Hepatocyte (in vitro differentiated cells): ENCODE measurements at places on chromosomes 16 and 17. TPM values are rescaled to one million over a fixed set of nuclear protein-coding genes. Genes with fewer than 3 reads are reported as not detected.

Gene IRF8
- 7.2 and 8.4 TPM in 2 replicates for total RNA-seq

Gene SLC43A2
- 6.0 and 6.1 TPM in 2 replicates for total RNA-seq

Gene PITPNM3
- 1.5 and 1.6 TPM in 2 replicates for total RNA-seq

Gene RCVRN
- 0.07 TPM in 1 of 2 replicates, not detected in the other for total RNA-seq

Gene TNFRSF13B
- total RNA-seq: not detected in 2 replicates

Gene CXCL16
- 38.7 and 39.9 TPM in 2 replicates for total RNA-seq

DNA sequence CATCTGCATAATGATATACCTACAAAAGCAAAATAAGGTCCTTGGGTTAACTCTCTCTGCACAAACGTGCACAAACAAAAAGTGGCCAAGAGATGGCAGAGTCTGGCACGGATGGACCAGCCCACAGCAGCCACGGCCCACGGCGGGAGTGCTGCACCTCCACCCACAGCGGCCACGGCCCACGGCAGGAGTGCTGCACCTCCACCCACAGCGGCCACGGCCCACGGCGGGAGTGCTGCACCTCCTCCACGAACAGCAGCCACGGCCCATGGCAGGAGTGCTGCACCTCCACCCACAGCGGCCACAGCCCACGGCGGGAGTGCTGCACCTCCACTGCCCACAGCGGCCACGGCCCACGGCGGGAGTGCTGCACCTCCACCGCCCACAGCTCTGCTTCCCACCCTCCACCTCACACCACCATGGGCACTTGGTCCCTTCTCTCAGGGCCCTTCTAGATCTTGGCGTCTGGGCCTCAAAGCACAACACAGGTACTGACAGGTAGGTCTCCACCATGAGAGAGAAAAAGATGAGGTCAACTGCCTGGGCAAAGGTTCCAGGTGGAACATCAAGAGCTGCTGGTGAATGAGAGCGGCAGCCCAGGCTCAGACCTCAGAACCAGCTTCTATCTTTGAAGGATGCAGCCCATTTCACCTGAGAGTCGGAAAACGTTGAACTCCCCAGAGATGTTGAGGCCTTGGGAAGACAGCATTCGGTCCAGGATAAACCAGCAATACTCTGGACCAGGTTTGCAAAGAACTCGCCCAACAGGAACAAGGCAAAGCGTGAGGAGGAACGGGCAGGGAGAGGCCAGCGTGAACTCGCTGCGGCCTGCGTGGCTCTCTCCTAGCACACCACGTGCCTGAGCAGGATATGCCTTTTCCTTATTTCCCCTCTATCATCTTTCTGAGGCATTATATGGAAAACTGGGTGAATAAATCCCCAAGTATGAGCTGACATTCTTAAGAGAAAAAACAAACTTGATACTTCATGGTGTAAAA lies 124.5 kb downstream of the ZNF778 start:
- H3K36me3 ChIP-seq: no peaks in the 10 kb centered on the region
- H3K27me3 ChIP-seq: no peaks in the 10 kb centered on the region
- DNase-seq: no peak
- no peak overlapping the region for H3K4me3 ChIP-seq

DNA sequence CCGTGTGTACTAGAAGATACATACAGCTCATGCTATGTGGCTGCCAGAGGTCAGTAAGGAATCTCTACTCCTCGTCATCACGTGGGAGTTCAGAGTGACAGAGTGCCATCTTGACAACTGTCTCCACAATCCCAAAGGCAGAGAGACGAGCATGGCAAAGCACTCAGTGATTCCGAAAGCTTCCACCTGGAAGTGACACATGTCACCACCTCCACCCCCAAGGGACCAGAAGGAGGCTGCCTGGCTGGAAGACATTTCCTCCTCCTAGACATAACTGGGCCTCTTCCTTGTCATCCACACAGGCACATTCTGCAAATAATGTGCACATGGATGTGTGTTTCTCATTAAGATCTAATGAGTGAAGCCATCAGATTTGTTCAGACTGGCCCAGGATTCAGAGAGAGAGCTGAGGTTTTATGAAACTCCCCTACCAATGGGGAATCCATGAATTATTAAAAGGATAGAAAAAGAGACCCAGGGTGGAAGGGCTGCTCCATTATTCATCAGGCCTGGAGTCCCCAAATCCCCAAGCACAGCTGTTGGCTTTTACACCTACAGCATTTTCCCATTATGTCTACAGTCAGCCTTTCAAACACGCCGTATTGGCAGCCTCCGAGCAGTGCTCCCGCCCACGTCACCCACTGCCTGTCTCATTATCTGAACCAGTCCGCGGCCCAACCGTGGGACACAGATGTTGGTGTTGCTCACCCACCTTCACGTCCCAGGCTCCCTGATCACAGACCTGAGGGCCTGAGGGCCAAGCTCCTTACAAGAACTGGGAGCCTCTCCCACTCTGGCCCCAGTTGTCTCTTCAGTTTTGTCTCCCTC lies 3.3 kb upstream of the CACNG5 start:
- H3K27ac ChIP-seq: no peak overlapping the region
- H3K27me3 ChIP-seq: peaks cover 43% of the 10 kb centered on the region

DNA sequence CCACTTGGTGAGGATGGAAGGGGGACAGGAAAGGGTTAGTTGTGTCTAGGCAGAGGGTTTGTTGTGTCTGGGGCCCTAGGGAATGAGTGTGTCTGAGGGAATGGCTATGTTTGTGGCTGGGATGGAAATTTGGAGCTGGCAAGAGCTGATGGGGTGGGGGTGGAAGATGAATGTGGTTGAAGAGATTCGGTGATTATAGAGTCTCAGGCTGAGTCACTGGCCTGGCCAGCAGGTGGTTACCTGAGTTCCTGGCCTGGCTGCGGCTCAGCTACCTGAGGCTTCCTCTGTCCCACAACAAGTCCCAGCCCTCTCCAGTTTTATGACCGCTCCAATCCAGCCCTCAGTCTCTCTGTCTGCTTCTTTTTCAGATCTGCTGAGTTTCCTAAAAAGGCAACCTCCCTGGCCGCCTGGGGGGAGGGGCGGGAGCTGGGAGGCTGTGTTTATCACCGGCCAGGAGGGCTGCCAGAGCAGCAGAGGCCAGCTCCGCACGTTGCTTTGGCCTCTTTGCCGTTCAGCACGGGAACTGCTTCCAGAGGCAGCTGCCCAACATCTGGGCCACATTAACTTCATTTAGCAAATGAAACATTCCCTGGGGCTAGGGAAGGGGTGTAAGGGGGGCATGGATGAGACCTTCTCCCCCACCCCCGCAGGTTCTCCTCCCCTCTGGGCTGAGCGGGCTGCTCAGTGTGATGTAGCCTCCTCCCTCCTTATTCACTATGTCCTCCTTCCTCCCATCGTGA lies 21.8 kb downstream of the ITGB3 start:
- no peak overlapping the region for H3K4me3 ChIP-seq
- H3K4me1 ChIP-seq: peaks cover 32% of the 10 kb centered on the region
- DNase-seq: peak; percentile 88
- H3K27me3 ChIP-seq: no peaks in the 10 kb centered on the region
